Brain (organoid and tissue), 16 donors: ENCODE measurements at places on chromosomes 7 and 10.
A peak's percentile ranks its signal among the peaks of the same experiment; 100 is the strongest.

DNA sequence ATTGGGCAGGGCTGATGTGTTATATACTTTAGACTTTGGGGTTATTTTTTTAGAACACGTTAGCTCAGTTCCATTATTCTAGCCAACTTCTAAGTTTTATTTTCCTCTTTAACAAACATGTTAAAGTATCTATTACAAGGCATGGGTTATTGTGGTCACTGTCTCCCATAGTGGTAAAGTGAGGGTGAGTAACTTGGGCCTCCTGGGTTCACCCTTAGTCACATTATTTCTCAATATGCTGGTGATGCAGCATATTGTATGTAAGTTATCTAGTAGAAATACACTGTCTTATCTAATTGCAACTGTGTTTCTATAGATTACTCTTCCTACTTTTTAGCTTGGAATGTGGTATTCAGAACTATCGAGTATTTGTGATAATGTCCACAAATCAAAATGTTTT lies 65.9 kb downstream of the BBS9 start:
- no peak for DNase-seq

GRCh38 chr10:49841615-49842332 lies 79.7 kb upstream of the OGDHL start:
- DNase-seq = no peak

DNA sequence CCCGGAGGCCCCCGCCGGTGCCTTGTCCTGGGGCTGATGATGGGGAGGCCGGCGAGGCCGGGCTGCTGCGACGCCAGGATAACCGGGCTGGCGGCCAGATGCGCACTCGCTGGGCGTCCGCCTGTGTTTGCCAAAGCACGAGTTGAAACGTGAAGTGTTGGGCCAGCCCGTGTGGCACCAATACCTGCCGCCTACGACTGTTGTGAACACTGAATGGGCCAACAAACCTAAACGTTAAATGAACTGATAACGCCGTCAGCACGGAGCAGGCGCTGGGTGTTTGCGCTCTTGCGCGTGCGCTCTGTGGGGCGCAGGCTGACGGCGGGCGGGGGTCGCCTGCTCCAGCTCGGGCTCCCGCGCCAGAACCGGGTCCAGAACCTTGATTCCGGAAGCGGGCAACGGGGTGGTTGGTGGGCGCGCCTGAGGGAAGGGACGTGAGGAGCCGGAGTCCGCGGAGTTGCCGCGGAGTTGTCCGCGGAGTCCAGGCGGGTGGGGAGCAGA lies 658 bp downstream of the CYP2E1 start:
- DNase-seq = peak; percentile 60

- no peak for DNase-seq
These were observed 32.2 kb downstream of the XPNPEP1 start for GRCh38 chr10:109891105-109891504.

DNA sequence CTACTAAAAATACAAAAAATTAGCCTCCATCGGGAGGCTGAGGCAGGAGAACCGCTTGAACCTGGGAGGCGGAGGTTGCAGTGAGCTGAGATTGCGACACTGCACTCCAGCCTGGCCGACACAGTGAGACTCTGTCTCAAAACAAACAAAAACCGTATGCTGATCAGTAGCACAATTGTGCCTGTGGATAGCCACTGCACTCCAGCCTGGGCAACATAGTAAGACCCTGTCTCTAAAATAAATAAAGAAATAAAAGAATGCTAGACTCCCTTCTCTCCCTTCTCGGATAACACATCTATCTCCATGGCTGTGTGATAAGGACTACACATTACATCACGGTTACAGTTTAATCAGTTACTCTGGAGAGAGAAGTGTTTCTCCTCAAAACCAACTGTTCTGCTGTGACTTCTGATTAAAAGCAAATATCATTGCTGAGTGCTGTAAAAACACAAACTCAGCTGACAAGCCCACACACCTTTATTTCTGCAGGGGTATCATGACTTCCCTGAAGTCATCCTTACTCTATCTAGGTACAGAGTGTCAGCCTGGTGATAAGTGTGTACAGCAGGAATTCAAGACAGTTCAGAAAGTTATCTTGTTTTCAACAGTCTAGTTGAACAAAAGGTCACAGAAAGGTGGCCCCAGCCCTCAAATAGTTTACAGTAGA lies 5.3 kb upstream of the ARHGAP19 start:
- no peak for DNase-seq

GRCh38 chr7:16660702-16661464 lies 14.9 kb downstream of the BZW2 start:
- no peak for DNase-seq

DNA sequence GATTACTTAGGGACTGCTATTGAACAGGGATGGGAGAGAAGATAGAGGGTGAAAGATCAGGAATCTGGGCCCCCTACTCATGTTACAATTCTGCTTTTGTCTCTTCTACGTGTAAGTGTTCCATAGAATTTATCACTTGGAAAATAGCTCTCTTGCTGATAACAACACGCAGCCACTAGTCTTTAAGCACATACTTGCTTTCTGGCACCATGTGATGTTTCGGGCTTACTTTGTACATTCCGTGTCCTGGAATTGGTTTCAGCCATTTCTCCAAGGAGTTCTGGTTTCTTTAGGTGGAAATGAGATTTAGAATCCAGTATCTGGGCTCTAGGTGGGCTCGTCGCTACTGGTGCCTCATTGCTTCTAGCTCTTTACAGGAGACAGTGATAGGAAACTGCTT lies 59.7 kb downstream of the TFAM start:
- no peak for DNase-seq

GRCh38 chr7:26534649-26535482 lies 243.2 kb downstream of the SNX10 start:
- no peak for DNase-seq

DNA sequence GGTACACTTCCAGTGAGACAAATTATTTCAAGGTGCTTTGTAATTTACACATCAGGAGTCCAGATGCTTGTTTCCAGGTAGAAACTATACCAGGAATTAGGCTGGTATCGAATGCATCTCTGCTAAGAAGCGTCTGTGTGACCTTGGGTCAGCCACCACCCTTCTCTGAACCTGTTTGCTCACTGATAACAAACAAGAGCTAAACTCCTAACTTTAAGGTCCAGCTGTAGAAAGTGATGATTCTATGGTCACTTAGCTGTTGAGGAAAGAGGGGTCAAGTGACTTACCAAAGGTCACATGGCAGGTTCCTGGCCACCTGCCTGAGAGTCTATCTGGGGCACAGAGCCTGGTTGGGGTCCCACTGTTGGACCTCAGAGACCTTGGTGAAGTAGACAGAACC lies 95.4 kb downstream of the HIF1AN start:
- no peak for DNase-seq

DNA sequence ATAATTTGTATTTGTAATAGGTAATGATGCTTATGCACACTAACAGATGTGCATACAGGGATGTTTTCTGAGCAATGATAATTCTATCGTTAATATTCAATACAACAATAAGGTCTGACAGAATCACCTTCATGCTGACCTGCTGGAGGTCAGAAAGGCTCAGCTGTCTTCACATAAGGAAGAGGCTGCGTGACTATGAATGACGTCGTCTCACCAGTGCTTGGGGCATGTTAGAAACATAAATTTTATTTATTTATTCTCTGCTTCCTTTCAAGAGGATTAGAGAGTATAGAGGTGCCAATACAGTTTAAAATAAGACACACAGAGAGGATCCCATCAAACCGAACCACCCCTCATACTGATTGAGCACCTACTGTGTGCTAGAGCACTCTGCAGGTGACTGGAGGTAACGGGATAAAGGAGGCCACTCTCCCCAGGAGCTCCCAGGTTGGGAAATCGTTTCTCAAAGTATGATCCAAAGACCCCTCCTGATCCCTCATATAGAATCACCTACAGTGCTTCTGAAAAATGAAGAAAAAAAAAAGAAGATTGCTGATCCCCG lies 265.6 kb upstream of the NPVF start:
- peak; percentile 36 for DNase-seq

DNA sequence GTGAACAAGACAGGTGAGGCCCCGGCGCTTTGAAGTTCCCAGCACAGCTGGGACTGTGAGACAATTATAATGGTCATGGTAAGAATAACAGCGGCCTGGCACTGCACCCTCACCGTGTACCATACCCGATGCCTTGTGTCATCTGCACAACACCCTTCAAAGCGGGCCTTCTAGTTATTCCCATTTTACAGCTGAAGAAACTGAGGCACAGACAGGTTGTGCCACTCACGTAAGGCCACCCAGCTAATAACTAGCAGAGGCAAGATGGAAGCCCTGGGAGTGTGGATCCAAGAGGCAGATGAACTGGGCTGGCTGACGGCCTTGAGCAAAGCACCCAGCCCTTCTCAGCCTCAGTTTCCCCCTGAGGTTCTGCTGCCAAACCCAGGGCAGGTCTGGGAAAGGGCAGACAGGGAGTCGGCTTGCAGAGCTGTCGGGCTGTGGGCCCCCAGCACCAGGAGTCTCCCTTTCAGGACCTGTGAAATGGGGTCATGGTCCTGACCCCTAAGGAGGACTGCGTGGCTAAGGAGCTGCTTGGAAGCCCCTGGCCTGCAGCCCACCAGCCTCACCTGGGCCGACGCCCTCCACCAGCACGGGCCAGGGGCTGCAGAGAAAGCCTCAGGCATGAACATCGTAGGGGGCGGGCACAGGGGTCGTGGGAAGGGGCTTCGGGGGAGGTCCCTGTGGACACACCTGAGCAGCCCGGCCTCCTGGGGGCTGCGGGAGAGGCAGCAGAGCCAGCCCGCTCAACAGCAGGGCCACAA lies 15.3 kb upstream of the LFNG start:
- no peak for DNase-seq

GRCh38 chr7:19352305-19352695 lies 207.1 kb upstream of the FERD3L start:
- no peak for DNase-seq
